ENCODE measurements at places on chromosomes 4 and X.

- peak; percentile 34 for DNase-seq
Observed at GRCh38 chr4:15396157-15396800, 31.6 kb upstream of the C1QTNF7 start.

GRCh38 chr4:186939766-186940165 lies 216.1 kb upstream of the FAT1 start:
- DNase-seq: no peak

DNA sequence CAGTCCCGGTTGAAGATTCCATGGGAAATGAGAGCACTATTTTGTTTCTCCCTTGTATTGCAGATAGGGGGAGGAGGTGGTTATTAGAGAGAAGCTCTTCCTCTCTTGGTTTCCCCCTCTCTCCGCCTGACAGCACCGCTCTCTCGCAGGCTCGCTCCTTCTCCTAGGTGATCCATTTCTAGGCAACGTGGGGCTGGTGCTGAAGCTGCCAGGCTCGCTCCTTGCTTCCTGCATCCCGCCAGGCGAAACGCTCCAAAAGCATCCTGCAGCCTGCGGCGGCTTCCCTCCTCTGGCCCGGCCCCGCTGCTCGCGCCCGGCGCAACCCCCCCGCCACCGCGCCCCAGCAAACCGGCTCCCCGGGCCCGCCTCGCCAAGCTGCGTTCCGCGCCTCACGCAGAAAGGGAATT lies at the start of gene GRID2:
Gene GRID2 (plus strand): TSS at position 346 of the 407 bp plus-strand sequence.
- peak; percentile 35 for DNase-seq

- no peak for DNase-seq
Observed at GRCh38 chr4:2059726-2060602, 837 bp downstream of the NAT8L start.

- DNase-seq: no peak
Observed at GRCh38 chr4:100246697-100247096, 56.4 kb upstream of the DDIT4L start.

GRCh38 chr4:83272900-83273299 lies 11.7 kb downstream of the COQ2 start:
- no peak for DNase-seq

DNA sequence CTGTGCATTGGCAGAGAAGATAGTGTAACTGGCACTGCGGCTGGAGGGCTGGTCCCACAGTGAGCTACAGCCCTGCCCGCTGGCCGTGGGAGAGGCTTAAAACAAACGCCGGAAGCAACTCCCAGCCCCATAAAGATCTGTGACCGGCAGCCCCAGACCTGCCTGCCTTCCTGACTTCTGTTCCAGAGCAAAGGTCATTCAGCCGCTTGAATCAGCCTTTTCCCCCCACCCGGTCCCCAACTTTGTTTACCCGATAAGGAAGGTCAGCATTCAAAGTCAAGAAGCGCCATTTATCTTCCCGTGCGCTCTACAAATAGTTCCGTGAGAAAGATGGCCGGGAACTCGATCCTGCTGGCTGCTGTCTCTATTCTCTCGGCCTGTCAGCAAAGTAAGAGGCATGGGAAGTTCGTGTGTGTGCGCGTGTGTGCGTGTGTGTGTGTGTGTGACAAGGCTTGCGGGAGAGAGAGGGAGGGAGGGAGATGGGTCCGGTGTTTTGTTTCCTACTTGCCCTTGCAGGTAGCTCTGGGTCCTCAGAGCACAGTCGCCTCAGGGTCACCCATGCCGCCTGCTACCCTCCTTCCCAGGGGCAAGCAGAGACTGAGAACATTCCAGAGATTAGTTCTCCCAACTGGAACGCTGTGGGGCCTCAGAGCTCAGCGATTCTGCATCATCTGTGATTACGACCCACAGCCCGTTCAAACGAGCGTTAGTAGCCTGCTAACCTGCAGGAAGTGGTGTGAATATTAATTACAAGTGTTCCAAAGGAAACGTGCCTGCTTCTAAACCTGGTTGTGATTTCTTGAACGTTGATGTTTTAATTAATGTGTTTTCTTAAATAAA lies at the start of gene MGST2:
Gene MGST2 (plus strand): TSS at position 130 of the 840 bp plus-strand sequence. CDS start 201 bp downstream, at position 331.
- DNase-seq: peak; percentile 34

DNA sequence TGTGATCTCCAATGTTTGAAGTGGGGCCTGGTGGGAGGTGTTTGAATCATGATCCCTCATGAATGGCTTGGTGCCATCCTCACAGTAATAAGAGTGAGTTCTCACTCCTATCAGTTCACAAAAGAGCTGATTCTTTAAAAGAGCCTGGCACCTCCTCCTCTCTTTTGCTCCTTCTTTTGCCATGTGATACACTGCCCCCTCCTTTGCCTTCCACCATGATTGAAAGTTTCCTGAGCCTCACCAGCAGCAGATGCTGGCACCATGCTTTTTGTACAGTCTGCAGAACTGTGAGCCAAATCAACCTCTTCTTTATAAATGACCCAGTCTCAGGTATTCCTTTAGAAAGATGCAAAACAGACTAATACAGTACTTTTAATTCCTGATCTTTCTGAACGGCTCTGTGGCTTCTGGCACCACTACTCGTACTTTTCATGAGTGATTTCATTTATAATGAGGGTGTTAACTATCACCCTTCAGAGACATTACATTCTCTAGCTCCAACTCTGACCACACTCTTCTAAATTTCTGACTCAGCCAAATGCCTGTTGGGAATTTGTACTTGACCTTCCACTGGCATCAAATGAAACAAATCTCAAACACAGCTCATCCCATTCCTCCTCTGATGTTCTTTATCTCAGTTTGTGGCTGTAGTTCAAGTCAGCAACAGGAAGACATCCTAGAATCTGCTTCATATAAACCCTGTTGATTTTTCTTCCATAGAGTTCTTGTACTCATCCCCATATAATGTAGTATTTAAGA lies 4.2 kb downstream of the UFSP2 start:
- DNase-seq: no peak

DNA sequence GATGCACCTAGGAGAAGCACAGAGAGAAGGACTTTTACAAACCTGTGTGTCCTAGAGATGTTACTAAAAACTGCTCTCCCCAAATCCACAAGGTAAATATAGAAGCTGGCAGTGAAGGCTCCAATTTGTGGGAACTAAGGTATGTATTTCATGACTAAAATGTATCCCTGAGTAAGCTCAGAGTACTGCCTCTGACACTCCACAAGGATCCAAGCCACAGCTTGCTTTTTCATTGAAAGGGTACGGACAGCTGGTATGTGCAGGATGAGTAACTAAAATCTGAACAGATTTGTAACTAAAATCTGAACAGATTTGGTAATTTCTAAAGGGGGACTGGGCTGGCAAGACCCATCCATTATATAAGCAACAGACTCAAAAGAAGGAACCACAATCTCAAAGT lies 187.6 kb downstream of the DCLK2 start:
- DNase-seq: no peak

DNA sequence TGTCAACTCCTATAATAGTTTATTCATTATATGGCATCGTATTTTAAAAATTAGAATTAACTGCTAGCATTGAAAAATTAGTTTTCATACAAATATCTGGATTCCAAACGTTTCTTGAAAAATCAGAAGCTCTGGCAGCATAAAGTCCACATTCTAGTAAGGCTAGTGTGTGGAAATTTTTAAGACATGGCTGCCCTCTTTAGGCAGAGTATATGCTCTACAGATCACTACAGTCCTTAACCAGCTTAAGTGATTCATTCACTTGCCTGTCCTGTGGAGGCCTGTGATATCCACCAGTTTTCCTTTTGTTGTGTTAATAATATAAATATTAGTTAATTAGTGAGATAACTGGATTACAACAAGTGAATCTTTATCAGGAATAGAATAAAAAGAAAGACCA lies 287.2 kb downstream of the OPHN1 start:
- DNase-seq: no peak

- no peak for DNase-seq
Observed at GRCh38 chrX:129622757-129623301, 31.9 kb downstream of the APLN start.

DNA sequence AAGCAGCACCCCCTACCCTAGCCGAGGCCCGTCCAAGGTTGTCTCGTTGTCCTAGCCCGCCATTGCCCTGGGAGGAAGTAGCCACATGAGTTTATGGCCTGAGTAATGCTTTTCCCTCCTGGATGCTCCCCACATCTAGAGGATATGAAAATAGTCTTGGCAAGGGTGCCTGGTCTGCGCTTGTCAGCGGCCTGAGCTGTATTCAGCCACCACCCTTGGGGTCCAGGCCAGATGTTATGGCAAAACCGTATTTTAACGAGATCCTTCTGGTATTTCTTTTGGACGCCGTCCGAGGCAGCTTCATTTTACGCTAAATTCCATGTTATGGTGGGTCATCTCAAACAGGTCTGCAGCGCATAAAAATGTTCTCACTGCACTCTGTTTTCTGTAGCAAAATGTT lies 89.3 kb downstream of the GPR143 start:
- no peak for DNase-seq

GRCh38 chrX:138853936-138854335 lies 142.4 kb upstream of the FGF13 start:
- no peak for DNase-seq

DNA sequence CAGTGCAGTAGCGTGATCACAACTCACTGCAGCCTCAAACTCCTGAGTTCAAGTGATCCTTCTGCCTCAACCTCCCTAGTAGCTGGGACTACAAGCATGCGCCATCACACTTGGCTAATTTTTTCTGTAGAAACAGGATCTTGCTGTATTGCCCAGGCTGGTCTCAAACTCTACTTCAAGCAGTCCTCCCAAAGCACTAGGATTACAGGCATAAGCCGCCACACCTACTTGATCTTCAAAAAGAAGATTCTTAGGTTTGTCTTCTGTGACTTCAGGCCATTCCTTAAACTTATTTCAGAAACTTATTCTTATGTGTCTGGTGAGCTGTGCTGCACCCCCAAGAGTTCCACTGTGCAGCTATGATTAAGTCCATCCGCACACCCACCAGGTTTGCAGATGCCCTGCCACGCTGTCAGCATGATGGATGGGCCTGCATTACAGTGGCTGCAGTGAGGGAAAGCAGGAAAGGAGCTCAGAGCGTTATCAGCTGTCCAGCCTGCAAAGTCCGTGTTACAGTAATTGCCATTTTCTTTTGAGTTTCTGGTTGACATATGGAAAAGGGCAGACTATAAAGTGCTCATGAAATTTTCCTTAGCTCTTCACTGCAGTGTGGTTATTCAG lies 146.6 kb downstream of the AASDH start:
- no peak for DNase-seq

DNA sequence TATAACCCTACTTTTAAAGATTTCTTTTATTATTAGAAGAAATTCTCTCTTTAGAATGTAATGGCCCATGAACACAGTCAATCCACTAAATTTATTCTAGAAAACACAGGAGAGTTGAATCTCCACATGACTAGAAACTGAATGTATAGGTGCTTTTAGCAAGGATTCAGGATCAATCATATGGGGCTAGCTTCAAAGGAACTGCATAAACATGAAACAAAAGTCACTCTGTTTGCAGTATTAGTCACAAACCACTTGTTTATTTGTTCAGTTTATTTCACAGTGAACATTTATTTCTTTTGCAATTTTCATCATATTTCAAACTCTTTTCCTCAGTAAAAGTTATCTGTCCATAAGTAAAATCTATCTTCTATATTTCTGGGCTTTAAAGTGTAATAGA lies 1604.6 kb downstream of the PCDH18 start:
- DNase-seq: peak; percentile 13

- no peak for DNase-seq
Observed at GRCh38 chr4:13174001-13174400, 310.1 kb downstream of the RAB28 start.

GRCh38 chr4:186942758-186943377 lies 219.2 kb upstream of the FAT1 start:
- no peak for DNase-seq

DNA sequence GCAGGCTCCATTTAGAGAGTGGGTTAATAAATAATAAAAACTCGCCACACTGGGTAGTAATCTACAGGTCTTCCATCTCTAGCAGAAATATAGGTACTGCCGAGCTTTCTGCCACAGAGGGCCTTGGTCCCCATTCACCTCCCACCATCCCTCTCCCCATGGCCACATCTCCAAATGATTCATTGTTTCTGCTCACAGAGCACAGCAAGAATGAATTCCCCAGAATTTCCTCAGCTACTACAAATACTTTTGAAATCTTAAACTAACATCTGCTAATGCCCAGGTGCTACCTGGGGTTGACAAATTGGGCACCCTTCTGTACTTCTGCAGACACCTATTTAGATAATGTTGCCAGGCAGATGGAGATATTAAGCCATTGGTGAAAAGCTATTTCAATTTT lies 5.1 kb downstream of the PHEX start:
- DNase-seq: no peak

- DNase-seq: no peak
Observed at GRCh38 chr4:54898056-54898562, 227.3 kb downstream of the KDR start.

GRCh38 chr4:7014815-7015214 lies 28.4 kb upstream of the TADA2B start:
- no peak for DNase-seq

DNA sequence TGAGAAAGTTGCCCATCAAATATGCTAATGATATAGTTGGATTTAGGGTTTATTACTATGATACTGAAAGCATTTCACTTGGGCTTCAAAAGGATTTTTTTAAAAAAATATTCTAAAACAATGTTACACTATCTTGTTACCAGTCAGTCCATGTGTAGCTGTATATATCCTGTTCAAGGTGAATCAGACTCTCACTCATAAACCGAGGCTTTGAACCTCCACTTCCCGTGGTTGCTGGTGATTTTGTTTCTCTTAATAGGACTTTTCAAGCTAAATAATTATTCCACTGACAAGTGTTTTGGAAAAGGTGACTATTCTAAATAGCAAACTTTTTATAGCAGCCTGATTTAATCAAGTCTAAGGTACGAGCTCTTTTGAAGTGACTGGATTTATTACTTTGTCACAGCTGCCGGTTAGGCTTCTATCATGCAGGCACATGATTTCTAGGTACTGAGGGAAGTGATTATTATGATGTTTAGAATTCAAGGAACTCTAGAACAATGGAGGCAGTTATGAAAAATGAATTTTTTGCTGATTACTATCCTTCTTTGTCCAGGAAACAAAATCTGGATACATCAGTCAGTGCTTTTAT lies 287.7 kb downstream of the KCTD8 start:
- no peak for DNase-seq

DNA sequence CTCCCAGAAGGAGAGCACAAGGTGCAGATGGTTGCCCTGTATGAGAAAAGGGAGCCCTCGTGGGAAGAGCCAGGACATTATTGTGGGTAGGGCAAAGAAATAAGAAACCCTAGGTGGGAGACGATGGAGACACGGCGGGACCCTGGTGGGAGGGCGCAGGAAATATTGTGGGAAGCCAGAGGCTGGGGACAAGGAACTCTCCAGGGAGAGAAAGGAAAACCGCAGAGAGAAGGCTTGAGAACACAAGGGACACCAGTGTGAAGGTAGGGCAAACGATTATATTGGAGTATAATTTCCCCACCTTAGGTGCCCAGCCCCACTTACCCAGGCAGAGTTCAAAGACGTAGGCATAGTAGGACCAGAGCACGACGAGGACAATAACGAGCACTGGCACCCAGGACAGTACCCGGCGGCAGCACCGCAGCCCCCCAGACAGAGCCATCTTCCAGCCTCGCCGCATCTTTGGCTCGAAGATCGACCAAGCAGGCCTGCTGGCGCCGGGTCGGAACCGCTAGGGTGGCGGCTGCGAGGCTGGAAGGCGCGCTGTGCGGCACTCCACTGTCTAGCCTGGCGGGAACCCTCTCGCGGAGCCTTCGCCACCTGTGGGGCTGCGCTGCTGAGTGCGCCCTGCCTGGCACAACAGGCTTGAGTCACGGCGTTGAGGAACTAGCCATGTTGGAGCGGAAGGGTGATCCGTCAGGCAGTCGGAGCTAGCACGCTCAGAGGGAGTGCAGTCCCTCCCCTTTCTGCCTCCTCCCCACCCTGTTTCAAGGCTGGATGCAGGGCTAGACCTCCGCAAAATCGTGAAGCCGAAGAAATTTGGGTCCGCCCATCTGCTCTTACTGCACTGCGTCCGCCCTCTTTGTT lies at the start of gene ZDHHC15:
Gene ZDHHC15 (minus strand): TSS at position 473 of the 867 bp plus-strand sequence. CDS start 13 bp downstream, at position 460.
- peak; percentile 28 for DNase-seq

- DNase-seq: no peak
Observed at GRCh38 chrX:27918799-27919198, 62.5 kb downstream of the DCAF8L1 start.

Data from NCI-H1930 (cell line).